Naive B cell (primary cell): ENCODE measurements at places on chromosomes 11 and 22. TPM values are rescaled to one million over a fixed set of nuclear protein-coding genes. Genes with fewer than 3 reads are reported as not detected.
A peak's percentile ranks its signal among the peaks of the same experiment; 100 is the strongest.

EXPH5 gene
- 0.05 TPM for polyA plus RNA-seq

RASL10A gene
- not detected for polyA plus RNA-seq

RFPL1 gene
- not detected for polyA plus RNA-seq

ASRGL1 gene
- polyA plus RNA-seq: not detected

CSNK2A3 gene
- 1.6 TPM for polyA plus RNA-seq

OR2D2 gene
- polyA plus RNA-seq: not detected

PPP2R1B gene
- 14.8 TPM for polyA plus RNA-seq

B3GAT1 gene
- not detected for polyA plus RNA-seq

- peak overlapping the region; percentile 77 for H3K4me3 ChIP-seq
- H3K36me3 ChIP-seq: peaks cover 8% of the 10 kb centered on the region
- DNase-seq: no peak
- H3K27me3 ChIP-seq: no peaks in the 10 kb centered on the region
- peak overlapping the region; percentile 92 for H3K27ac ChIP-seq
These were observed 24.3 kb downstream of the MYH9 start for GRCh38 chr22:36363349-36363981.

- no peaks in the 10 kb centered on the region for H3K4me1 ChIP-seq
- no peak for DNase-seq
- no peak overlapping the region for H3K4me3 ChIP-seq
- peaks cover 5% of the 10 kb centered on the region for H3K27me3 ChIP-seq
- no peaks in the 10 kb centered on the region for H3K36me3 ChIP-seq
These were observed 90.4 kb downstream of the APIP start for GRCh38 chr11:34825670-34826383.

GRCh38 chr11:65637794-65638419 is at the start of gene SIPA1:
SIPA1 (plus strand) TSS chr11:65638101; CDS start chr11:65640922, 2,821 bp downstream.
- H3K36me3 ChIP-seq: no peaks in the 10 kb centered on the region
- peak within 1 kb of the TSS; percentile 100 for H3K27ac ChIP-seq
- no peaks in the 10 kb centered on the region for H3K27me3 ChIP-seq
- H3K4me1 ChIP-seq: peaks cover 56% of the 10 kb centered on the region
- H3K4me3 ChIP-seq: peak within 1 kb of the TSS; percentile 96

GRCh38 chr11:93528252-93528651 is 14.9 kb downstream of the SMCO4 start:
- H3K27me3 ChIP-seq: no peaks in the 10 kb centered on the region
- DNase-seq: no peak
- no peaks in the 10 kb centered on the region for H3K36me3 ChIP-seq
- peaks cover 26% of the 10 kb centered on the region for H3K4me1 ChIP-seq
- H3K4me3 ChIP-seq: no peak overlapping the region

DNA sequence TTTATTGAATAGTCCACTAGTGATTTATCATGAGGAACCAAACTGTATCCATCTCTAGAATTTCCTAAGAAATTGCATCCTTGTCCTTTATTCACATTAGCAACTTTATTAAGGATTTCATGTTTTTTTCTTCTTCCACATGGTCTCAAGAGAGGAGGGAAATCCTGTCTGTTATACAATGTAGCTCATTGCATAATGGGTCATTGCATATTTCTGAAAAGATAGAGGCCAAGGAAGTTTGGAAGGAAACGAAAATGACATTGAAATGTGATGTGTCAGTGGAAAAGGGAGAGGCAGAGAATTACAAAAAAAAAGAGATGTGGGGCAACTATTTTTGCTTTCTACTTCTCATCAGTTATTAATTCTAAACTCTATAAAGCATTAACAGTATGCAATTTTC is 353.1 kb downstream of the METTL15 start:
- no peak overlapping the region for H3K4me3 ChIP-seq
- no peak for DNase-seq
- H3K27me3 ChIP-seq: no peaks in the 10 kb centered on the region

DNA sequence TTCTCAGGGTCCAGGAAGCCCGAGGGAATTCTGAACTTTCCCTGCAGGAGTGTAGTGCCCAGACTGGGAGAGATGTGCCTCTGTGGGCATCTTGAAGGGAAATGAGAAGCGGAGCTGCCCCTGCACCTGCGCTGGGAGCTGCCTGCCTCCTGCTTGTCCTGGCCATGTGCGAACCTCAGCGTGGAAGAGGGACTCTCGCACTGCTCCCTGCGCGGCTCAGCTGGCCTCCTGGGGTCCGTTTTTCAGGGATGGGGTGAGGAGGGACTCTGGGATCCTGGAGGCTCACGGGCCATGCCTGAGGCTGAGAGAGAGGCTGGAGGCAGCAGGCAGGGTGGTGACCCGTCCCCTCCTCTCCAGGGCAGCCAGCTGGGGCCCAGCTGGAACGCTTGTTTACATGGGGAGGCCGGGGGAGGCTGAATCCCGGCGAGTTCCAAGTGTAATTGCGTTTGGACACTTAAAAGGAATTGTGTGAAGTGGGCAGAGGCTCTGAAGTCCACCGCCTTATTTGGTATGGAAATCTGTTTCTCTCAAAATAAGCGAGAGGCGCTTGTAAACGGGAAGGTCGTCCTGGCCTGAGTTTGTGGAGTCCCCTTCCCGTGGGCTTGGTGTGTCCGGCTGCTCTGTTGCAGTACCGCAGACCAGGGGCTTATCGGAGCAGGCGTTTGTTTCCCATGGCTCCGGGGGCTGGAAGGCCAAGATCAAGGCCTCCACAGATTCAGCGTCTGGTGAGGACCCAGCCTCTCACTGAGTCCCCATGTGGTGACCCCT is 1.2 kb upstream of the MRGPRF start:
- DNase-seq: no peak
- no peak overlapping the region for H3K4me3 ChIP-seq
- H3K36me3 ChIP-seq: no peaks in the 10 kb centered on the region
- peaks cover 79% of the 10 kb centered on the region for H3K27me3 ChIP-seq

- H3K36me3 ChIP-seq: no peaks in the 10 kb centered on the region
- H3K27ac ChIP-seq: peak overlapping the region; percentile 91
- no peaks in the 10 kb centered on the region for H3K27me3 ChIP-seq
- DNase-seq: no peak
- H3K4me3 ChIP-seq: peak overlapping the region; percentile 82
These were observed 14.4 kb upstream of the SLC39A13 start for GRCh38 chr11:47394050-47394321.

DNA sequence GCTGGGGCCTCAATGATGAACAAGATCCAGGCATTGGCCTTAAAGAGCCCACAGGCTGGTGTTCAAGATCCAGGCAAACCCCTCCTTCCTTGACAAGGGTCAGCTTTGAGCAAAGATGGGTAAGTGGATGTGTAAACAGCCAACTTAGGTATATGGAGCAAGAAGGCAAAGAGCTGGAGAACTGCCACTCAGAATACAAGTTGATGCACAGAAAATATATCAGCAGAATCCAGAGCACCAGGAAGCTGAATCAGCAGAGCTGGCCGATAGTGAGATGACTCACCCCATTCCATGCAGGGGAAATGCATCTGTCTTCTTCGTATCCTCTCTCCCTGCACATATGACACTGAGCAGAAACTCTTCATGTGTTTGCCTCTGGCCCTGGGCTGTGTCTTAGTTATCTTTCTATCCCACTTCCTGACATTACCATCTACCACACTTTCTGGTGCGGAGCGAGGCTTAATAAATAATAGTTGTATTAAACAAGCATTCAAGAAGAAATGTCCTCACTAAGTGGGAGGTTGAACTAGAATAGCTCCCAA is 57.8 kb downstream of the ENDOD1 start:
- no peak overlapping the region for H3K4me3 ChIP-seq
- peaks cover 12% of the 10 kb centered on the region for H3K4me1 ChIP-seq
- no peaks in the 10 kb centered on the region for H3K36me3 ChIP-seq
- H3K27ac ChIP-seq: no peak overlapping the region
- no peak for DNase-seq

GRCh38 chr11:69193629-69194028 is 37.9 kb downstream of the SMIM38 start:
- no peaks in the 10 kb centered on the region for H3K4me1 ChIP-seq
- H3K36me3 ChIP-seq: peaks cover 22% of the 10 kb centered on the region
- H3K4me3 ChIP-seq: no peak overlapping the region

GRCh38 chr22:24507716-24508115 is 12.6 kb downstream of the UPB1 start:
- no peak overlapping the region for H3K27ac ChIP-seq
- peaks cover 47% of the 10 kb centered on the region for H3K4me1 ChIP-seq
- no peak for DNase-seq
- H3K36me3 ChIP-seq: no peaks in the 10 kb centered on the region

GRCh38 chr11:83007909-83008580 is 63.7 kb downstream of the RAB30 start:
- peak overlapping the region; percentile 88 for H3K27ac ChIP-seq
- no peaks in the 10 kb centered on the region for H3K36me3 ChIP-seq
- no peaks in the 10 kb centered on the region for H3K27me3 ChIP-seq

DNA sequence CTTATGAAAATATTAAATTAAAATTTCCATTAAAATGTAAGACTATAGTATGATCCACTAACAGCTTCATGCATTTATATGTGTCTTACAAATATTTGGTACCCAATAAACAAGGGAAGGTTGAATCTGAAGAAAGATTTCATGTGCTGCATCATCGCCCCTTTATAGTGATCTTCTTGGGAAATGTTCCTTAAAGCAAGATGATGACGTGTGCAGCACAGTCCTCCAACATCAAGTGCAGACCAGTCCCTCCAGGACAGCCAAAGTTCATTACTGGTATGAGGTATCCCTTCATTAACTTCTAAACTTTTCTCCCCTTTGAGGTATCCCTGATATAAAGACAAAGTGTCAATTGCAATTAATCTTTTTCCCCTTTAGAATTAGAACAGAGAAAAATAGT is 567.0 kb downstream of the METTL15 start:
- H3K4me3 ChIP-seq: no peak overlapping the region
- no peaks in the 10 kb centered on the region for H3K36me3 ChIP-seq
- no peaks in the 10 kb centered on the region for H3K27me3 ChIP-seq
- H3K27ac ChIP-seq: no peak overlapping the region

DNA sequence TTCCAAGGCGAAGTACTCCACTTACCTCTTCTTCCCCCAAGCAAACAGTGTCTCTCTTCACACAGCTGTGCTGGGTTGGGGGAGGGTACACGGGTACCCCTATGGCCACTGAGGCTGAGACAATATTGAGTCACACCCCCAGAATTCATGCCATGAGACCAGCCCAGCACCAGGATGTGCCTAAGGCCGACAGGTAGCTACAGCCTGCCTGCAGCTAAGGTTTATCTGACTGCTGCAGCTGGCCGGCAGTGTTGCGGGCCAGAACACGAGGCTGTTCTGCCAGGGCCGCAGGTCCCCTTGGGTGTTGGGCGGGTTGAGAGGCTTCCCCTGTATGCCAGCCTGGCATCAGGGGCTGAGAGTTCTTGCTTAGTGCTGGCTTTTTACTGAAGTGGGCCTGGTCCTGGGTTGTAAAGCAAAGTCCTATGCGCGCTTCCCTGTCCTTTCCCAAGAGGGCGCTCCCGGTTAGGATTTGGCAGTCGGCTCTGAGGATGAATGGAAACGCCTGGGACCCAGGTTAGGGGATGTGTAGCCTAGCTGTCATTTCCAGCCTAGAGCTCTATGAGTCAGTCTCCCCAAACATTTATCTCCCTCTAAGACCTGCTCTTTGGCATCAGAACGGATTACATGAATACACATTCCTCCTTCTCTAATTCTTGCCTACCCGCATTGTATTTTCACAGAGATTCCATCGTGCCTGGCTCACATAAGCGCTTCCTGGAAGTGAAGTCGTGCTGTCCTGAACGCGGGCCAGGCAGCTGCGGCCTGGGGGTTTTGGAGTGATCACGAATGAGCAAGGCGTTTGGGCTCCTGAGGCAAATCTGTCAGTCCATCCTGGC is 7.1 kb downstream of the USP18 start:
- H3K27me3 ChIP-seq: no peaks in the 10 kb centered on the region
- peaks cover 5% of the 10 kb centered on the region for H3K4me1 ChIP-seq
- H3K36me3 ChIP-seq: no peaks in the 10 kb centered on the region
- no peak for DNase-seq
